Stimulated activated naive CD8-positive, alpha-beta T cell treated with anti-CD3 and anti-CD28 coated beads, Interleukin-15, amount 100 ng/mL, for 72 hours (primary cell): ENCODE measurements at places on chromosomes 6 and 20.

- no peak for DNase-seq
These were observed 135.2 kb downstream of the PACRG start for GRCh38 chr6:162862941-162863340.

DNA sequence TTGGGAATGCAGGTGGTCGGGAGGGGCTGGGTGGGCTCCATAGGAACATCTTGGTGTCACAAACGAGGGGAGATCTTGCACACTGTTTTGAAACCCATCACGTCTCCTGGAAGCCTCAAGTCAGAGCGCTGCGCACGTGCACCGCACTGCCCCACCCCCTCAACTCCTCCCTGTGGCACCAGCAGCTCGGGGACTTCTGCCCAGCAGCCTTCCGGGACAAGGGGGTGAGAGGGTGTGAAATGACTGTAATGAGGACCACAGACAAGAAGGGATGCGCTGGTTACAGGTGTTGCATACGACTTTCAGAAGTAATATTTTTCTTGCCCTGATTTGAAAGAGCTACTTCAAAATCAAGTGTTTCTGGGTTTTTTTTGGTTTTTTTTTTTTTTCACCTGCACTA lies 60.3 kb downstream of the FOXC1 start:
- DNase-seq = no peak

DNA sequence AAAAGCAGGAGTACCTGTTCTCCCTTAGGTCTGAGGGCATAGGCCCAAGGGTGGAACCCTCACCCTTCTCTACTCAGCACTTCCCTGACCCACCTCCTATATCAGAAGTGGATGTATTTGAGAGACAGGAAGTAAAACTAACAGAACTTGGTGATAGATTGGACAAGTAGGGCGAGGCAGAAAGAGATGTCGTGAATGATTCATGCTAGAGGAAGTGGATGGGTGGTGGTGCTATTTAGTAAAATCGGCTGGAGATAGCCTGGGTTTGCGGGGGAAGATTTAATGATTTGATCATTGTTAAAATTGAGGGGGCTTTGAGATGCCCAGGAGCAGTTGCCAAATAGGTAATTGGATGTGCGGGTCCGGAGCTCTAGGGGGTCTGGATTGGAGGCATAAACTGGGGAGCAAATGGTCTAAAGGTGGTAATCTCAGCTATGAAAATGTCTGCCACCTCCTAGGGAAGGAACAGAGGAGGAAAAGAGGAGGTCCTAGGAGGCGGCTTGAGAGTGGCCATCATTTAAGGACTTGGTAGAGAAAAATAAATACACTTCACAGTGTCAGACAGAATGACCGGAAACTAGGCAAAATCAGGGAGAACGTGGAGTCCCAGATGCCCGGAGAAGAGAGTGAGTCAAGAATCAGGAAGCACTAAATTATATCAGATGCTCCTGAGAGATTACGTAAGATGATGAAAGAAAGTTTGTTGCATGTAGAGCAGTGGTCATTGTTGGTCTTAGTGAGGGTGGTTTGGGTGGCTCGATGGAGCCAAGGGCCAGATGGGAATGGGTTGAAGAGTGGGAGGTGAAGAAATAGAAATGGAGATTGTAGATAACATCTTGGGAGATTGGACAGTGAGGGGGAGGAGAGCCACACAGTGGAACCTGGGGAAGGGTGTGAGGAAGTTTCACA lies 142.0 kb downstream of the CEP57L1 start:
- peak; percentile 7 for DNase-seq

- DNase-seq = peak; percentile 93
These were observed 38.0 kb downstream of the PIM1 start for GRCh38 chr6:37207903-37208456.

- no peak for DNase-seq
These were observed 30.5 kb downstream of the MCM8 start for GRCh38 chr20:5980720-5981538.

GRCh38 chr6:4210629-4211419 lies 75.4 kb upstream of the ECI2 start:
- peak; percentile 47 for DNase-seq

GRCh38 chr6:138977646-138978167 lies 10.3 kb downstream of the REPS1 start:
- no peak for DNase-seq

DNA sequence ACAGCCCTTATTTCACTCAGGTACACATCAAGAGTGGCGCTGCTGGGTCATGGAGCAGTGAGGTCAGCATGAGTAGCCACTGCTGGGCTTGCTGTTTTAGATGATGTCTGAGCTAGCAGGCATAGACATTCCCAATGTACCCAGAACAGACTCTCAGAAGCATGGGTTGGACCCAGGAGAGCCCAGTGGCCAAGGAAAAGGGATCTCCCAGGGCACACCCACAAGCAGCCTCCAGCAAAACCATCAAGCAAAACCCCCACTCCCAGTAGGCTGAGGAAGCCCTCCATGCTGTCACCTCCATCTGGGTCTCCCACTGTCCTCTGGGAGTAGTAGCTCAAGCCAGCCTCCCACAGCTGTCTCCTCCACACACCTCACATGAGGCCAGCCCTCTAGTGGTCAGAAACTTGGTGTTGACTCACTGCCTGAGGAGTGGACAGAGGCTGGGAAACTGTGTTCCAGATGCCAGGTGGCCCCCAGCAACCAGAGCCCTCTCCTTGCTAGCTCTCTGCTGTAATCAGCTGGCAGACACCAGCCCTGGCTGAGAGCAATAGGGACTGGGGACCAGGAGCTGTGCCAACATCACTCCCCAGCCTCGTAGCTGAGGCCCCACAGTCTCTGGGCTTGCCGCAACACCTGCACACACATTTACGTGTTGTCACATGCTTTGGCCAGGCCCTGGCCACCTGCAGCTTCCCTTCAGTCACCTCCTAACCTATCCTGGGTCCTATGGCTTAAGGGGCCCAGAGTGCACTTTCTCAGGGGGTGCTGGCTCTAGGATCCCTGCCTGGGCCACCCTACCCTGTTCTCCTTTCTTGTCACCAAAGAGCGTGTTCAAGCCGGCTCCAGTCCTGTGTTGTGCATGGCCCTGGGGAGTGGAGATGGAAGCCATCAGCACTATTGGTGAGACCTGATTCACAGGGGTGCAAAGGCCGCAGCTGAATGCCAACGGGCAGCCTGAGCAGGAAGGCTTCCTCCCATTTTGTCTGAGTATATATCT lies 1.9 kb upstream of the AP5S1 start:
- no peak for DNase-seq

- peak; percentile 44 for DNase-seq
These were observed 5.5 kb upstream of the SOX4 start for GRCh38 chr6:21587961-21588480.

DNA sequence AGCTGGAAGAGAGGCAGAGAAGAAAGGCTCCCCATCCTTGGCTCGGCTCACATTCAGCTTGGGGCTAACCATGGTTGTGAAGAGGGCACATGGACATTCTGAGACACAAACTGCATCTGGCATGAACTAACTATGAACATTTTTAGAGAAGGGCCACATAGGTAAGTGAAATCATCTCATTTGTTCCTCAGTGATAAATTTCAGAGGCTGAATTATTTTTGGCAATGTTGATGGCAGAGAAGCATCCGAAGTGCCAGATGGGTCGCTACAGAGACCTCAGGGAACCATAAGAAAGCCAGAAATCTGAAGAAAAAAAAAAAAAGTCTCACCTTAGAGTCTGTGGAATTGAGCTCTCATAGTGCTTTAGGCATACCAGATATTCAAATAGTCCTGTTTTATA lies 49.2 kb upstream of the FABP7 start:
- DNase-seq = no peak
